ENCODE measurements at places on chromosomes 11 and 22.

- no peak for DNase-seq
These were observed 61.6 kb downstream of the MORC2 start for GRCh38 chr22:30906946-30907345.

GRCh38 chr22:25210793-25211192, 8.6 kb upstream of the CRYBB2 start:
- DNase-seq = no peak

GRCh38 chr22:41560095-41560471, 727 bp upstream of the CSDC2 start:
- DNase-seq = no peak

DNA sequence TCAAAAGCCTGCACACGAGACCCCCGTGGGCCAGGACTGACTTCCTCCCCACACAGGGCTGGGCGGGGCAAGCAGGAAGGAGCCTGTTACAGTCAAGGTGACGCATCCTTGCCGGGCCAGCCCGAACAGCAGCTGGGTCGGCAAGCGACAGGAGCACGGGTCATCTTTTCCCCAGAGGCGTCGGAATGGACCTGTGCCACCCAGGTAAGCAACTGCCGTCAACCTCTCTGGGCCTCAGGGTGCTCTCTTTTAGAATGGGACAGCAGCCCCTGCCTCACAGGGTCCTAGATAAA, at the start of gene CYTH4:
TSS of gene CYTH4 (plus strand) at position 124 of the 293 bp plus-strand sequence. CDS start at position 186, 62 bp downstream.
- no peak for DNase-seq

DNA sequence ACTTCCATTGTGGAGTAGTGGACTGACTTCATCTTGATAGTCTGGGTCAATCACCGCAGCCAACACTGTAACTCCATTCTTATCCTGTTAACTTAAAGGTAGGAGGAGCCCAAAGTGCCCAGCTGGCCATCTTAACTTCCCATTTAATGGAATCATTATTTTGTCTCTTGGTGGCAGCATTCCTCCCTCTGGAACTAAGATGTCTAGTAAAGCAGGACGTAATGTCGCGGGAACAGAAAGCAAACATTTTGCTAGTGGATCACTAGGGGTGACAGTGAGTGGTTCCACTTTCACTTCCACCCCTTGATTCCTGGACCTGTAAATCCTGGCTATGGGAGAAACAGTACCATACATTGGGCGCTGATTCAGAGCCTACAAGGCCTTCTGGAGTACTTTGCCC, 71.4 kb downstream of the GAB4 start:
- DNase-seq = no peak

GRCh38 chr11:130874955-130875531, 41.2 kb downstream of the SNX19 start:
- no peak for DNase-seq

DNA sequence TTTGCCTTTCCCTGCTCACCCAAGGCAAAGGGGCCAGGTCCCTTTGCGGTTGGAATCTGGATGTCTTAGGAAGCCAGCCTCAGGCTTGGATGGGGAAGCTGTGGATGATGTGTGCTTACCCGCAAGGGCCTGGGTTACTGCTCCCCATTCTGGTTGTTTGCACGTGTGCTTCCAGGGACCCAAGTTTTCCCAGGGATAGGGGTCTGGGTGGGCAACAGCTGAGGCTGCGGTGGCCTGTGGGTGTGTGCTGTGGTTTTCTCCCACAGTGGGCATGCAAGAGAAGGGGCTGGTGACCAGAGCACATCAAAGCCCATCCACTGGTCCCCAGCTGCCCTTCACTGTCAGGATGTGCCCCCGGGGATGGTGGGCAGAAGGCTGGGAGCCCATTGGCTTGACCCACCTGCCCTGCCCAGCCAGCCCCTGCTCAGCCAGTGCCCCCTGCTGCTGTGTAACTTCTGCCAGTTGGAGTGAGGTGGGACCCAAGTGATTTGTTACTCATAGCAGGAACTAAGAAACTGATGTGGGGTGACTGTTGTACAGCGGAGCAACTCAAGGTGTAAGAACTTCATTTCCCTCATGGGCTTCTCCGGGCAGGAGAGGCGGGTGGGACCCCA, 3.3 kb downstream of the CAPN5 start:
- no peak for DNase-seq

DNA sequence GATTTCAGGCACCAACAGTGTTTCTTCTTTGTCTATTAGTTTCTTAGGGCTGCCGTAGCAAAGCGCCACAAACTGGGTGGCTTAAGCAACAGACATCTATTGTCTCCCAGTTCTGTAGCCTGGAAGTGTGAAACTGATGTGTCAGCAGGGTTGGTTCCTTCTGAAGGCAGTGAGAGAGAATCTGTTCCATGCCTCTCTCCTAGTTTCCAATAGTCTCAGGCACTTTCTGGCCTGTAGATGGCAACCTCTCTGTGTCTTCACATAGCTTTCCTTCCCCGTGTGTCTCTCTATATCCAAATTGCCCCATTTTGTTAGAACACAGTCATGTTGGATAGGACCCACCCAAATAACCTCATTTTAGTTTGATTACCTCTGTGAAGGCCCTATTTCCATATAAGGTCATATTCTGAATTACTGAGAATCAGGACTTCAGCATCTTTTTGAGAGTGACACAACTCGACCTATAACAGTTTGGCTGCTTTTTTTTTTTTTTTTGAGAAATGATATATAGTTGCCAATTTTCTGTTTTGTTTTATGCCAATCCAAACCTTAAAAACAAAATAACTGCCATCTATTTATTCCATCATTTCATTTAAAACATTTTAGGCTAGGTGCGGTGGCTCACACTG, 108.2 kb downstream of the SLC36A4 start:
- no peak for DNase-seq

DNA sequence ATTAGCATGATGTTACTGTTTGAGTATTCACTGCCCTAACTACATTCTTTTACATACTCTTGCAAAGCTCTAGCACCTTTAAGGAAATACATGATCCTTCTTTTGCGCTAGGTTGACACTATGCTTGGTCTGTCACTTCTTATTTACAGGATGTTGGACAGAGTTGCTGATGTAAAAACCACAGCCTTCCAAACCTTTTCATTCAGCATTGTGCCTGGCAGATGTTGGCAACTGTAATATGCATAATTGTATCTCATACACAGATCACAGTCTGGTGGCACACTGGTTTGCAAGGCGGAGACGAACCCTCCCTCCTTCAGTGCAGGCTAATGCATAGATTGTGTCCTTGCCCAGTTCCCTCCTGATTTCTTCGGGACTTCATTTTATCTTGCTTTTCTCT, 224.1 kb downstream of the SNX19 start:
- no peak for DNase-seq
